ENCODE measurements at places on chromosomes 13 and 19.

DNA sequence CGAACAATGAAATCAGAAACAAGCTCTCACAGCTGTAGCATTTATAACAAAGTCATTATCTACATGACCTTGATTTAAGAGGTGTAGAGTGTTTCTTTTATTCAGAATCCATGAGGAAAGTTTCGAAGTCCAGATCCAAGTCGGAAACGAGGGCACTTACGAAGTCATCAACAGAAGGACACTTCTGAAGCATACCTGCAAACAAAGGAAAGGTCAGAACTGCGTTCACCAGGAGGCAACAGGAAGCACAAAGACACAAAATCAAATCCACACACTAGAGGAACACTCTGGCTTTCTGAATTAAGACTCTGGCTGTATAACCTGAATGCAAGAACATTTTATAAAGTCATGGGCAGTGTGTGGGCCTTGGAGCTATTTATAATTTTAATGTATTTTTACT is 158.9 kb downstream of the MIPEP start:
- DNase-seq = no peak

DNA sequence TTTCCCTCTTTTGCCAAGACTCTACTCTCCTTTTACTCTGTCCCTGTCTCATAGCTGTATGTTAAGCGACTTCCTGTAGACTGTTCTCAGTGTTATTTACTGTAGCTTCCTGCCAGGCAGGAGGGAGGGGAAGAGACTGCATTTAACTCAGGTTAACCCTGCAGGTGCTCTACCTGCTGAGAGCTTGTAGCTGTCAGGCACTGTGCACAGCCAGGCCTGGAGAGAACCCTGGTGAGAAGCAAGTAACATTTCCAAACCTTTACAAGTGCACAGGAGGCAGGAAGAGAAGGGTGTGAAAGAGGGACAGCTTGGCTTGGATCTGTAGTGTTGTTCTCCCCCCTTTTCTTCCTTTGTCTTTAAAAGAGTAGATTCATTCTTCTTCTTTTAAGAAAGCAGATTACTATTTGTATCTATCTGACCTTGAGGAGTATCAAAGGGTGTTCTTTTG is 167.1 kb downstream of the LMO7 start:
- DNase-seq = no peak

DNA sequence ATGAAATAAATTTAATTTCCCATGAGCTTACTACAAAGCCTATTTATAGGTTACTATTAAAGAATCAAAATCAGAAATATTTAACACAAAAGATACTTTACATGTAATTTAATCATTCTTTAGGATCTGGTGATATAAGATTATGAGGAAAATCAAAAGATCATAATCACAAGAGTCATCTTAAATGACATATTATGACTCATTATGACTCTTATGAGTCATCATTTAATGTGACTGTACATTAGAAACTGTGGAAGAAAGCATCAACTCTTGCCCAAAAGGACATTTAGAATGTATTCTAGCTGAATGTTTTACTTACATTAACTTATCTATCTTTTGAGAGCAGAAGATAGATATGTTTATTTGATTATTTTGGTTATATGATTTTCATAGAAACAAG is 458.6 kb downstream of the DCT start:
- peak; percentile 4 for DNase-seq

GRCh38 chr19:21586311-21587116 is 81.1 kb downstream of the ZNF429 start:
- DNase-seq = peak; percentile 19

DNA sequence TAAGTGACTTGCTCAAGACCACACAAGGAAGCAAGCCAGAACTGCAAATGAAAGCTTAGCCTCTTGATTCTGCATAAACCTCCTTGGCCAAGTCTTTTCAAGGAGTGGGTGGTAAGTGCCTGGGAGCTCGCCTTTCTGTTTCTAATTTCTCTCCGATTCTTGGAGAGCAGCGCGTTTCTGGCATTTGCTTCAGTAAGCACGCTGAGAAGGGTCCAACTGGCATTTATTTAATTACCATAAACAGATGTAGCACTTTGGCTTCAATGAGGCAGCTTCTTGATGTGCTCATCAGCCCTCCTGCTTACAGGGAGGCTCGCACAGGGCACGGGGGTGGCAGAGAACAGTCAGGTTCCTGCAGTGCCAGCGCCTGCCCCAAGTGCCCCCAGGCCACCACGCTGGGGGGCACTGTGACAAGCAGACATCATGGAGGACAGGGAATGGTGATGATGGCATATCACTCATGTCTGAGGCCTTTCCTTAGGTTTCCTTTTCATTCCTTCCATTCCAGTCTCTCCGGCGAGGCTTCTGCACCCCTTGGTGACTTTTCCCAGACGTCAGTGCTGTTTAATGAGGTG is 13.3 kb downstream of the SIAH3 start:
- DNase-seq = no peak

- peak; percentile 50 for DNase-seq
These were observed 606 bp downstream of the ERCC5 start for GRCh38 chr13:102846261-102847015.

DNA sequence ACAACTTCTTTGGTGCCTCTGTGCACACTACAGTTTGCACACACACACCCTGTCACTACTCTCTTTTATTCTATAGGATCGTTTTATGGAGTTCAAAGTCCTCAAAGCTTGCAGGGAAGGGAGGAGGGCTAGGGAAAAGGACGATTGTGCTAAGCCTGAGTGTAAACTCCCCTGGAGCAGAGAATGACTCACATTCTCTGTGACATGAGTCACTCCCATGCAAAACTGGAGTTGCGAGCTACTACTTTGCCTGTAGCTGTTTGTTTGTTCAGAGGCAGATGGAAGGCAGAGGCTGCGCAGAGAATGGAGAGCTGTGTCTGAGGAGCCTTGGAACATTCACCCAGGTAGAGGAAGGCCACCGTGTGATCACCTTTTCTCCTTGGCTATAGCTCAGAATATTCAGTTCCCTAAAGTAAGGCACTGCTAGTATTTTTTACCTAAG is 80.5 kb upstream of the MBNL2 start:
- DNase-seq = peak; percentile 83

- no peak for DNase-seq
These were observed 19.3 kb upstream of the SGCG start for GRCh38 chr13:23161481-23161825.

- no peak for DNase-seq
These were observed 13.0 kb downstream of the CIC start for GRCh38 chr19:42281827-42282762.

DNA sequence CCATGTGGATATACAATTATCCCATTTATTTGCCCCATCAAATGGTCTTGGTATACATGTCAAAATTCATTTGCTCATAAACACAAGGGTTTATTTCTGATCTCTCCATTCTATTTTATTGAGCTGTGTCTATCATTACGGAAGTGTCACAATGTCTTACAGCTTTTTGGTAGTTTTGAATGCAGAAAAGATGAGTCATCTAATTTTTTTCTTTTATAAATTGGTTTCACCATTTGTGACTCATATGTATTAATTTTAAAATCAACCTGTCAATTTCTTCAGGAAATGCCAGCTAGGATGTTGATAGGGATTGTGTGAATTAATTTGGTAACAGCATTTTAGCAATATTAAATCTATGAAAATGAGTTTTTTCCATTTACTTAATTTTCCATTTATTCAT is 2549.4 kb downstream of the PCDH9 start:
- DNase-seq = no peak

GRCh38 chr13:64206430-64207225 is 2791.0 kb upstream of the PCDH20 start:
- no peak for DNase-seq

- peak; percentile 50 for DNase-seq
These were observed 17.7 kb upstream of the SEMA6B start for GRCh38 chr19:4577020-4577782.

DNA sequence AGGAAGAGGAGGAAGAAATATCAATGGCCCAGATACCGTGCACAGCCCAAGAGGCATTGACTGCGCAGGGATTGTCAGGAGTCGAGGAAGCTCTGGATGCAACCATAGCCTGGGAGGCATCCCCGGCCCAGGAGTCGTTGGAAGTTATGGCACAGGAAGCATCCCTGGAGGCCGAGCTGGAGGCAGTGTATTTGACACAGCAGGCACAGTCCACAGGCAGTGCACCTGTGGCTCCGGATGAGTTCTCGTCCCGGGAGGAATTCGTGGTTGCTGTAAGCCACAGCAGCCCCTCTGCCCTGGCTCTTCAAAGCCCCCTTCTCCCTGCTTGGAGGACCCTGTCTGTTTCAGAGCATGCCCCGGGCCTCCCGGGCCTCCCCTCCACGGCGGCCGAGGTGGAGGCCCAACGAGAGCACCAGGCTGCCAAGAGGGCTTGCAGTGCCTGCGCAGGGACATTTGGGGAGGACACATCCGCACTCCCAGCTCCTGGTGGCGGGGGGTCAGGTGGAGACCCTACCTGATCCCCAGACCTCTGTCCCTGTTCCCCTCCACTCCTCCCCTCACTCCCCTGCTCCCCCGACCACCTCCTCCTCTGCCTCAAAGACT is 36.0 kb downstream of the KEAP1 start:
- DNase-seq = no peak
